Naive thymus-derived CD8-positive, alpha-beta T cell (primary cell): ENCODE measurements at places on chromosomes 13 and 19. TPM values are rescaled to one million over a fixed set of nuclear protein-coding genes. Genes with fewer than 3 reads are reported as not detected.
A peak's percentile ranks its signal among the peaks of the same experiment; 100 is the strongest.

Gene SMIM7
- 76.5 TPM for polyA plus RNA-seq

Gene ZNF846
- polyA plus RNA-seq = 6.0 TPM

Gene NLRP4
- not detected for polyA plus RNA-seq

Gene PNMA8B
- 0.20 TPM for polyA plus RNA-seq

Gene MYPOP
- polyA plus RNA-seq = not detected

DNA sequence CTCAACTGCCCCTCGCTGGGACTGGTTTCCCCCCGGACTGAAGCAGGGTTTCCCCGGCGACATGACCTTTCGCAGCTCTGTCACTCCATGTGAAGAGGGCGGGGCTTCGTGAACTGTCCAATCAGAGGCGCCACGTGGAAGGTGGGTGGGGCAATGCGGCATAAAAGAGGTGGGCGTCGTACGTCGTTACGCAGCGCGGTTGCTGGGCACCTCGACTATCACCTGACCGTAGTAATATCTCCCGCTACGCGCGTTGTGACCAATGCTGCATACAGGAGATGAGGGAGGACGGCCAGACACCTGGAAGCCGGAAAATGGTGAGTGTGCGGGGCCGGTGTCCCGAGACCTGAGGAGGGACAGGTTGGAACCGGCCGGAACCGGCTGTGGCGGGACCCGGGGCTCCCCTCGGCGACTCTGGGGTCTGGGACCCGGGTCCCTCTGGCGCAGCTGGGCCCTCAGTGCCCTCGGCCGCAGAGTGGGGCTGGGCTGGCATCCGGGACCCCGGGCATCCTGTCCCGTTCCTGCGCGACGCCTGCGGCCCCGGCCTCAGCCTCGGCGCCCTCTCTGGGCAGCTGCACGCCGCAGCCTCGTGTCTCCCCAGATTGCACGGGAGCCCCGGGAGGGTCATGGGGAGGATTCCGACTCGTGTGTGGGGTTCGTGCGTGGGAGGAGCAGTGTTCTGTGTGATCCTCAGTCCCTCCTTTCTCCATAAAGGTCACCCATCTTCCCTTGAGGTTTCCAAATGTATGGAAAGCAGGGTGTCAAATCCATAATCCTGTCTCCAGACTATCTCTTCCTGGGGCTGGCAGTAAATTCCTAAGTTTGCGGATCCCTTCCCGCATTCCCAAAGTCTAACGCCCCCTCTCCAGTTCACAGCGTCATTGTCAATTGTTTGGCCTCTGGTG, 32.2 kb downstream of the ZNF136 start:
- peak; percentile 64 for DNase-seq

Gene LRP3
- polyA plus RNA-seq = not detected

Gene ZNF667
- polyA plus RNA-seq = 4.2 TPM

GRCh38 chr13:108947551-108948030, 318.2 kb downstream of the MYO16 start:
- no peak for DNase-seq

Gene SLC10A2
- not detected for polyA plus RNA-seq
